GM12891 (cell line): ENCODE measurements at places on chromosomes 2 and 18.

GRCh38 chr2:57330447-57330846, 716.2 kb upstream of the VRK2 start:
- DNase-seq = no peak

DNA sequence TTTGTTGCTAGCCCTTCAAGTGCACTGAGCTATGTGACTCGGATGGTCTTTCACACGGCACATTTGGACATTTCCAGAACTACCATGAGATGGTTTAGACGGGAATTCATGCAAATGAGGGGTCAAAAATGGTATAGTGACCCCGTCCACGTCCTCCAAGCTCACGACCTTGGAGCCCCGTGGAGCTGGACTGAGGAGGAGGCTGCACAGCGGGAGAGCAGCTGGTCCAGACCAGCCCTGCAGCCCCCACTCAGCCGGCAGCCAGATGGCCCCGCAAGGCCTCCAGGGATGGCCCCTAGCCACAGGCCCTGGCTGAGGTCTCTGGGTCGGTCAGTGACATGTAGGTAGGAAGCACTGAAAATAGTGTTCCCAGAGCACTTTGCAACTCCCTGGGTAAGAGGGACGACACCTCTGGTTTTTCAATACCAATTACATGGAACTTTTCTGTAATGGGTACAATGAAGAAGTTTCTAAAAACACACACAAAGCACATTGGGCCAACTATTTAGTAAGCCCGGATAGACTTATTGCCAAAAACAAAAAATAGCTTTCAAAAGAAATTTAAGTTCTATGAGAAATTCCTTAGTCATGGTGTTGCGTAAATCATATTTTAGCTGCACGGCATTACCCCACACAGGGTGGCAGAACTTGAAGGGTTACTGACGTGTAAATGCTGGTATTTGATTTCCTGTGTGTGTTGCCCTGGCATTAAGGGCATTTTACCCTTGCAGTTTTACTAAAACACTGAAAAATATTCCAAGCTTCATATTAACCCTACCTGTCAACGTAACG, 88.8 kb downstream of the EPAS1 start:
- DNase-seq = no peak

GRCh38 chr2:46157072-46157965, 139.9 kb upstream of the EPAS1 start:
- no peak for DNase-seq

DNA sequence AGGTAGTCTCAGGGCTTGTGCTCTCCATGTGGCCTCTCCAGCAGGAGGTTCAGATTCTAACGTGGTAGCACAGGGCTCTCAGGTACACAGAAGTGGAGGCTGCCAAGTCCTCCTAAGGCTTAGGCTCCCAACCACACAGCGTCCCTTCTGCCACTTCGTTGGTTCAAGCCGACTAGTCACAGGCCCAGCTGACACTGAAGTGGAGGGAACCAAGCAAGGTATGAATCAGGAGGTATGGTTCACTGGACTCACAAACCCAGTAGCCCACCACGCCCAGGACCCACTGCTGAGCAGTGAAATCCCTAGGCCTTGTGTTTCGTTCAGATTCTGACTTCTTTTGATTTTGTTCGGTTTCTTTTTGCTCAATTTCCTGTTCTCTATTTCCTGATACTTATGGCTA, 46.0 kb upstream of the SEC11C start:
- DNase-seq = no peak

DNA sequence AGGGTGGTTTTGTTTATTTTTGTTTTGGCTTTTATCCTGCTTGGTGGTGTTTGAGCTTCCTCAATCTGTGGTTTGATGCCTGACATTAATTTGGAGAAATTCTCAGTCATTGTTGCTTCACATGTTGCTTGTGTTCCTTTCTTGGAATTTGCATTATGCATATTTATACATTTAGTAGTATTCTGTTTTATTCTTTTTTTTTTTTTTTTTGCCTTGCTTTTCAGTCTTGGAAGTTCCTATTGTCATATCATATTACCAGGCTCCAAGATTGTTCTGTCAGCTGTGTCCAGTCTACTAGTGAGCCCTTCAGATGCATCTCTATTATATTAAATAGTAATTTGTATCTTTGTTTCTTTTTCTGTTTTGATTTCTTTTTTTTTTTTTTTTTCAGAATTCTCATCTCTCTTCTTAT, 77.0 kb downstream of the EPC2 start:
- DNase-seq = no peak

DNA sequence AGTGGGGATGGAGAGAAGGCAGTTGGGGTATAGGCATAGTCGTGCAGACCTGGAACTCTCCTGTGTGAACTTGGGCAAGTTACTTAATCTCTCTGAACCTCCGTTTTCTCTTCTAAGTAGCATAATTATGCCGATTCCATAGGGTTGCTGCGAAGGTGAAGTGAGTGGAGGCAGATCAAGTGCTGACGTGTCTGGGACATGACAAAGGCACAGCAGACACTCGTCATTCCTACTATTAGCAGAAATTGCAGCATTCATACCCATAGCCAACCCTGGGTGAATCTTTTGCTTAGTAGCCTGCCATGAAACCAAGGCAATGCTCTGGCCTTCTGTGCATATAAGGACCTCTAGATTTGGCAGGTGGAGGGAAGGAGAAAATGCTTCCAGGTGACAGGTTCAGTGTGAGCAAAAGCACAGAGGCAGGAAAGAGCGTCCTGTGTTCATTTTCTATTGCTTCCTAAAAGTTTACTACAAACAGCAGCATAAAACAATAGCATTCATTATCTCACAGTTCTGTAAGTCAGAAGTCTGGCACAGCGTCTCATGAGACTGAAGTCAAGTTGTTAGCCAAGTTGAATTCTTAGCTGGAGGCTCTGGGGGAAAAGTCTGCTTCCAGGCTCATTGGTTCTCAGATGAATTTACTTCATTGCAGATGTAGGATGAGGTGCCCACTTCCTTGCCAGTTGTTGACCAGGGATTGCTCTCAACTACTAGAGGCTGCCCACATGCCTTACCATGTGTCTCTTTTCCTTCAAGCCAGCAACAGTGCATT, 77.8 kb downstream of the CTIF start:
- no peak for DNase-seq

DNA sequence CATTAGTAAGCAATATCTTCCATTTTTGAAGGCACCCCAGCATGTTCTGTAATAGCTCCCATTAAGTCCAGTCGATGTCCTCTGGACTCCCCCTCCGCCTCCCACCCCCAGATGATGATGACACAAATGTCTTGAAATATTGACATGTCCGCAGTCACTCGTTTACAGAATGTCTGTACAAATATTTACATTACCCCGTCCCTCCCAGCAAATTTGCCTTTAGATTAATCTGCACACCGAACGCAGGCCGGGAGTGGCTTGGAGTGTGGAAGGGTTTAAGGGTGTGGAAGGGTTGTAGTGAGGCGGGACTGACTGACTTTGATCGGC, 853 bp upstream of the OSBPL6 start:
- no peak for DNase-seq

DNA sequence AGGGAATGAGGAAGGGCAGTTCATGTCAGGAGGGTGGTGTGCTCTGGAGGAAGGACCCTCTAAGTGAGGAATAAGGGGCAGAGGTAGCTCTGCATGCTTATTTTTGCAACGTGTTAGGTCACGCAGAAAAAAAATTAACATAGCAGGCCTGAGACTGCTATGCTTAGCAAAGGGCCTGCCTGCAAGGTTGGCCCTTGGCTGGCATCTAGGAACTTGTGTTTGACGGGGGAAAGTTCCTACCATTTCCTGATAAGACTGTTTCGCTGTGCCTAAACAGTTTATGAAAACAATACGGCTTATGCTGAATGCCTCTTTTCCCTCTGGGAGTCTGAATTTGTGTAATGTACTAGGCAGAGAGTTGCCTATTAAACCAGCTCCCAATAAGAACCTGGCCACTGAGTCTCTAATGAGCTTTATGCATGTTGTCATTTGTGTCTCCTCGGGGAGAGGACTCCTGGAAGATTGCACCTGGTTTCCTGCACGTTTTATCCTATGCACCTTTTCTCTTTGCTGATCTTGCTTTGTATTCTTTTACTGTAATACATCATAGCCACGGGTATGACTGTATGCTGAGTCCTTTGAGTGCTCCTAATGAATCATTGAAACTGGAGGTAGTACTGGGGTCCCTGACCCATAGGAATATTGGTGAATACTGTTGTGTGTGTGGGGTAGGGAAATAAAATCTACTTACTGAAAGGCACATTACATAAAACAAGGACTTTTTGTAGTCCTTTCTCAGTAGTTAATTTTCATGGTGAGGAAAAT, 169.0 kb downstream of the PRPF40A start:
- DNase-seq = no peak

DNA sequence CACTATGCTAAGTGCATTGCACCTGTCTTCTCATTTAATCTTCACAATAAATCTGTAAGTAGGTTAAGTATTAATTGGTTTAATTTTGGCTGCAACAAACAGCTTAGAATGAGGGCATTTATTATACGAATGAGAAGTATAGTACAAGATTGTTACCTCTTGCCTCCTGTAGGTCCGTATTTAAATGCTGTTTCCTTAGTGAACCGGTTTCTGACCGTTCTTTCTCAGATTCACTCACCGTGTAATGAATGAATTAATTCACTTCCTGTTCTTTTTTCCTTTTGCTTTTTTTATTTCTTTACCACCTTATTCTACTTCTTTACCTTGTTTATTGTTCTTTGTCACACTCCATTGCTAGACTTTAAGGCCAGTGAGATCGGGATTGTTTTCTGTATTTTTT, 153.8 kb upstream of the RASGRP3 start:
- no peak for DNase-seq

DNA sequence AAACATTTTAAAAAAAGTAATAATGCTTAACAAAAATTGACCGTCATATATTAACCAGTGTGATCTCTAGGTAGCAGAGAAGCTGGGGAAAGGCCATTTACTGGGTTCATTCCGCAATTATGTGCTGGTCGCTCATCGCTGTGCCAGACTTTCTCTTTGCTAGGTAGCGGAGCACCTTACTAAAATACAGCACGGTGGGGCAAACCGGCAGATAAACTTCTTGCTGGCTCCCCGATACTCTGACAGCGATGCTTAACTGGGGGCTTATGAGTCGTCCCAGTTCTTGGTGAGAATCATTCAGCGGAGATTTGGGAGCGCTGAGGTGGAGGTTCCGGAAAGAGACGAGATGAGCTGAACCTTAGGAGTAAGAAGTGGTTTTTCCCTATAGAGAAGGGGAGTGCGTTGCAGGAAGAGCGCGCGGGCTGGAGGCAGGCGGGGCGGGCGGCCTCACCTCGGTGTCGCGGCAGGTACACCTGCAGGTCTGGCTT, 605 bp downstream of the C2orf68 start:
- no peak for DNase-seq

GRCh38 chr2:182456784-182457183, 29.9 kb upstream of the PDE1A start:
- no peak for DNase-seq

GRCh38 chr2:3217646-3218045, 160.0 kb downstream of the EIPR1 start:
- no peak for DNase-seq

- DNase-seq = no peak
Observed at GRCh38 chr2:120854014-120854620, 118.4 kb downstream of the GLI2 start.

DNA sequence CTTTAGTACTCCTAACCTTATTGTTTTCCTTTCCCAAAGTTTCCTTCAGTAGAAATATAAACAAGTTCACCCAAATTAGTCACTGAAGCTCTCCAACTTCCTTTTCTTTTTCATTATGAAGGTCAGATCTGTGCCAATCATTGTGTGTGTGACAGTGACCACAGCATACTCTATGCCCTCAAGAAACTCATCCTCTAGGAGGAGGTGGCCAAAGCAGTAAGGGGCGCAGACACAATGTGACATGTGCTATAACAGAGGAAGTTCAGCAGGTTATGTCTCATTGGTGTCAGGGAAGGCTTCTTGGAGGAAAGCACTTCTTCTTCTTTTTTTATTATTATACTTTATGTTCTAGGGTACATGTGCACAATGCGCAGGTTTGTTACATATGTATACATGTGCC, 60.0 kb upstream of the PSME4 start:
- DNase-seq = no peak

- DNase-seq = no peak
Observed at GRCh38 chr2:154995361-154995760, 296.9 kb downstream of the KCNJ3 start.

- DNase-seq = no peak
Observed at GRCh38 chr2:95377216-95378123, 25.0 kb upstream of the FAHD2A start.

- DNase-seq = no peak
Observed at GRCh38 chr2:72940786-72941185, 23.5 kb downstream of the EMX1 start.

- no peak for DNase-seq
Observed at GRCh38 chr2:128732976-128733431, 414.3 kb upstream of the HS6ST1 start.

- DNase-seq = no peak
Observed at GRCh38 chr2:184679219-184680018, 81.1 kb downstream of the ZNF804A start.

GRCh38 chr18:23498877-23499276, 4.4 kb upstream of the RMC1 start:
- DNase-seq = no peak

- no peak for DNase-seq
Observed at GRCh38 chr2:190328573-190329147, 9.0 kb upstream of the HIBCH start.

DNA sequence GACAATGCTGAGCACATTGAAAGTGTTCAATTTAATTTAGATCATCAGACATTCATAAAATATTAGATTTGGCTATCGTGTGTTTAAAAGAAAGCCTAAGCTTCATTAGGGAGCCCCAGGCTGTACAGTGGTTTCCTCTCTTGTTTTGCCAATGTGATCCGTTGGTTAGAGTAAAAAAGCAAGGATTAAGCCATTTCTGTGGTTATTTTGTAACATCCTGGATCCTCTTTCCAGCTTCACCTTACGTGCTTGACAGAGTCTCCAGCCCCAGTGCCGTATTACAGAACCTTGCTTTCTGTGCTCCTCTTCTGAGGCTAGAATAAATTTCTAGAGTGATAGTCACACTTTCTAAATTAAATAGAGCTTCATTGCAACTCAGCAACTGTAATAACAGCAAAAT, 289.3 kb upstream of the LINC00305 start:
- no peak for DNase-seq

GRCh38 chr2:73021371-73022010, 50.0 kb downstream of the SFXN5 start:
- no peak for DNase-seq

- DNase-seq = peak; percentile 32
Observed at GRCh38 chr2:236309669-236310029, 45.4 kb upstream of the ASB18 start.
